ENCODE measurements at places on chromosomes 6 and 20. TPM values are rescaled to one million over a fixed set of nuclear protein-coding genes. Genes with fewer than 3 reads are reported as not detected.

DNA sequence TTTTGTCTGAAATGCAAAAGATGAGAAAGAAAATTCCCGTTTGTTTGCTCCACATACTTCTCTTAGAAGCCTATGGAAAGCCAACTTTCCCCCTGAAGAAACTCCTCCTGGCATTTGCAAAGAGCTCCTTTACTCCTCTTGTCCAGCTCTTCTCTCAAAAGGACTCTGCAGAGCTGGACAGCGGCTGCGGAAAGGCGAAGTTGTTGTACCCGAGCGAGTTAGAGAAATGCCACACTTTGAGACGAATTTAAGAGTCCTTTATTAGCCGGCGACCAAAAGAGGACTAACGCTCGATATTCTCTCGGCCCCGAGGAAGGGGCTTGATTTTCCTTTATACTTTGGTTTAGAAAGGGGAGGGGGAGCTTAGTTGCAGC, 157.8 kb downstream of the TRIM27 start:
- no peak overlapping the region for H3K27ac ChIP-seq
- H3K27me3 ChIP-seq: peaks cover 44% of the 10 kb centered on the region
- no peak overlapping the region for H3K4me3 ChIP-seq
- H3K36me3 ChIP-seq: no peaks in the 10 kb centered on the region
- H3K4me1 ChIP-seq: no peaks in the 10 kb centered on the region

DNA sequence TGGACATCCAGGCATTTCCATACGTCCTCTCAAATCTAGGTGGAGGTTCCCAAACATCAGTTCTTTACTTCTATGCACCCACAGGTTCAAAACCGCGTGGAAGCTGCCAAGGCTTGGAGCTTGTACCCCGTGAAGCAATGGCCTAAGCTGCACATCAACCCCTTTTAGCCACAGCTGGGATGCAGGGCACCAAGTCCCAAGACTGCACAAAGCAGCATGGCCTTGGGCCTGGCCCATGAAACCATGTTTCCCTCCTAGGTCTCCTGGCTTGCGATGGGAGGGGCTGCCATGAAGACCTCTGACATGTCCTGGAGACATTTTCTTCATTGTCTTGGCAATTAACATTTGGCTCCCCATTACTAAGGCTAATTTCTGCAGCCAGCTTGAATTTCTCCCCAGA, 88.9 kb upstream of the CBLN4 start:
- H3K4me3 ChIP-seq: no peak overlapping the region
- H3K4me1 ChIP-seq: no peaks in the 10 kb centered on the region
- no peaks in the 10 kb centered on the region for H3K36me3 ChIP-seq
- no peaks in the 10 kb centered on the region for H3K27me3 ChIP-seq
- no peak overlapping the region for H3K27ac ChIP-seq
- DNase-seq: no peak

The TNXB gene
- total RNA-seq: 4.9 TPM

The IL17A gene
- 0.51 TPM for total RNA-seq

The CD93 gene
- total RNA-seq: 0.53 TPM

- H3K36me3 ChIP-seq: no peaks in the 10 kb centered on the region
- H3K27ac ChIP-seq: no peak overlapping the region
- no peak overlapping the region for H3K4me3 ChIP-seq
- no peak for DNase-seq
Measured at GRCh38 chr6:34130862-34131261, 15.0 kb downstream of the GRM4 start.

GRCh38 chr6:32666420-32667300, at the start of gene HLA-DQB1:
HLA-DQB1 (minus strand) TSS chr6:32666657; CDS start chr6:32666607, 50 bp downstream.
- no peaks in the 10 kb centered on the region for H3K36me3 ChIP-seq
- peaks cover 21% of the 10 kb centered on the region for H3K4me1 ChIP-seq
- H3K27me3 ChIP-seq: no peaks in the 10 kb centered on the region
- H3K4me3 ChIP-seq: peak within 1 kb of the TSS; percentile 74

Data from CD8-positive, alpha-beta memory T cell (primary cell).